ENCODE measurements at places on chromosomes 13 and 19.
A peak's percentile ranks its signal among the peaks of the same experiment; 100 is the strongest.

DNA sequence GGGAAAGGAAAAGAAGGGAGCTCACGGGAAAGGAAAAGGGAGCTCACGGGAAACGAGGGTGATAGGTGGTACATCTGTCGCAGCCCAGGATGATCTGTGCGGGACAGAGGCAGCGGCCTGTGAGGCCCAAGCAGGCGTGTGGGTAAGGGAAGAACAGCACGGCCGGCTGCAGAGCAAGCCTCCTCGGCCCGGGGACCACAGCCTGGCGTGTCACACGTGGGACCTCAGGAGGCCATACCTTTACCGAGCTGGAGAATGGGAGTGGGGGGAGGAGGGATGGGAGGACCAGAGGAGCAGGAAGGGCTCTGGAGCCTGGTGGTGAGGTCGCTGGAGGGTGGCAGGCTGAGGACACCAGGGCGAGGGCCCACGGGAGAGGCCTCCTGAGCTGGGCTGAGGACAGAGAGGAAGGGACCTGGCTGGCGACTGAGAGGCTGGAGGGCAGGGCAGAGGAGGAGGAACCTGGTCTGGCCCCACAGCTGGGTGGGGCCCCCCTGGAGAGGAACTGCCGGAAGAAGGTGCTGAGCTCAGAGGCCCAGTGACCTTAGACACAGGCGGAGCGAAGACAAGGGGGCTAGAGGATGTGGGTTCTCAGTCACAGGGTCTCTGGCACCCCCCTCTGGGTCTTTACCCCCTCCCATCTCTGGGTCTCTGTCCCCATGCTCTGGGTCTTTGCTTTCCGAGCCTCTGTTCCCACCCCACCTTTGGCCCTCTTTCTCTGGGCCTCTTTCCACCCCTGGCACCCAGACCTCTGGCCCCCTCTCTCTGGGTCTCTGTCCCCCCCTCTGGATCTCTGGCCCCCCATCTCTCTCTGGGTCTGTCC lies 2.9 kb upstream of the FTL start:
- DNase-seq, result peak; percentile 80

GRCh38 chr13:52849291-52850071 lies 1.0 kb upstream of the PCDH8 start:
- no peak for DNase-seq

- DNase-seq, result no peak
Measured at GRCh38 chr13:48569104-48569666, 36.3 kb upstream of the RCBTB2 start.

DNA sequence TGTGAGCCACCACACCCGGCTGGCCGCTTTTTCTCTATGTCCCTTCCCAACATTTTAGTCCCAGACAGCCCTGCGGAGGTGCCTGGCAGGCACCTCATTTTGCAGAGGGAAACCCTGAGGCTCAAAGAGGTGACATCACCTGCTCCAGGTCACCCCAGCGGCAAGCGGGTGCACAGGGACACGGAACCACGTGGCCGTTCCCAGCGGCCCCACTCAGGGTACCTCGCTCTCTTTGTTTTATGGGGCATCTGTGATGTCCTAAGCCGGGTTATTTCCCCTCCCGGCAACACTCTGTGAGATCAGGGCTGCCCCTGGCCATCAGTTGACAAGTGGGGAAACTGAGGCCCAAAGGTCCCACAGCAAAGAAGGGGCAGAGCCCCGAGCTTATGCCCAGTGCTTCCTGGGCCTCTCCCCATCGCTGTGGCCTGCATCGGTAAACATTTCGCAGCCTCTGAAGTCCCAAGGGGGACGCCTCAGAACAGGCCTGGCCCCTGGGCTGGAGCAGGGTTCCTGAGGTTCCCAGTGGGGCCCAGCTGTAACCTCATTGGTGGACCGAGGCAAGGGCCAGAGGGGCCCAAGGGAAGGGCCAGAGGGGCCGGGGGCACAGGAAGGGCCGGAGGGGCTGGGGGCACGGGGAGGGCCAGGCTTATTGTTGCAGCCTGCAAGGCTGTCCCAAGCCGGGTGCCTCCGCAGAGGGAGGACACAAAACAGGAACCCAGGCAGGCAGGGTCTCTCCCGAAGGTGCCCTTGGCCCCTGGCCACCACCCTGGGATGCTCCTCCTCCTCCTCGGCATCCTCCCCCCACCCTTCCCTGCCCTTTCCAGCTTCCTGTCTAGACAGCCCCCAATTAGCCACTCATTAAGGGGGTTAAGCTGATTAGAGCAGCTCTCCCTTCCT lies 39.0 kb downstream of the SMIM24 start:
- DNase-seq, result no peak

DNA sequence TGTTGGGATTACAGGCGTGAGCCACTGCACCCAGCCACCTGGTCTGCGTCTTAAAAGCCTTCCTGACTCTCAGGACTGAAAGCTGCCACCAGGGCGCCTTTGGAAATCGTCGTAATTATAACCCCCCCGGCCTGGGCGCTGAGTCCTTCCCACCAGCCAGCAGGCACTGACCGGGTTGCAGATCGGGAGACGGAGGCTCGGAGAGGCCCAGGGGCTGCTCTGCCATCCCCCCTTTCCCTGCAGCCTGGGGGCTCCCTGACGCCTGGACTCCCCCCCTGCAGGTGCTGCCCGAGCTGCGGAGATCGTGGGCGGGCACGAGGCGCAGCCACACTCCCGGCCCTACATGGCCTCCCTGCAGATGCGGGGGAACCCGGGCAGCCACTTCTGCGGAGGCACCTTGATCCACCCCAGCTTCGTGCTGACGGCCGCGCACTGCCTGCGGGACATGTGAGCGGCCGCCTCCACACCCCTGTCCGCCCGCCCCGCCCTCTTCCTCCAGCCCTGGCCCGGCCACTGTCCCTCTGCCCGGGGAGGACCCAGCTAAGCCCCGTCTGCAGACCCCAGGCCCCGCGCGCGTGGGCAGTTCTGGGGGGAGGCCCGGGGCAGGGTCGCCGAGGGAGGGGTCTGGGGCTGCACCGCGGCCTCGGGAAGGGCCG lies 2.5 kb downstream of the PRTN3 start:
- DNase-seq, result no peak

DNA sequence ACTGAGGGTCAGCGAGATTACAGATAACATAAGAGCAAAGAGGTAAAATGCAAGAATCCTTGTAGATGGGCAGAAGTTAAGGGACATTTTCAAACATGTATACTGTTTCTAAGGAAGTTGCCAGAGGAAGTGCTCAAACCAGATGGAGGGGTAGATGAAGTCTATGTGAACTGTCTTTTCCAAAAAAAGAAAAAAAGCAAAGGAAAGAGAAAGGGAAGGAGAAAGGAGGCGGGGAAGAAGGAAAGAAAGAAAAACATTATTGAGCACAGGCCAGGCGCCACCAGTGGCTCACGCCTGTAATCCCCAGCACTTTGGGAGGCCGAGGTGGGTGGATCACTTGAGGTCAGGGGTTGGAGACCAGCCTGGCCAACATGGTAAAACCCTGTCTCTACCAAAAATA lies 5.3 kb downstream of the DMAC2 start:
- DNase-seq, result no peak

- DNase-seq, result no peak
Measured at GRCh38 chr13:24709186-24709913, 29.1 kb downstream of the ATP12A start.

DNA sequence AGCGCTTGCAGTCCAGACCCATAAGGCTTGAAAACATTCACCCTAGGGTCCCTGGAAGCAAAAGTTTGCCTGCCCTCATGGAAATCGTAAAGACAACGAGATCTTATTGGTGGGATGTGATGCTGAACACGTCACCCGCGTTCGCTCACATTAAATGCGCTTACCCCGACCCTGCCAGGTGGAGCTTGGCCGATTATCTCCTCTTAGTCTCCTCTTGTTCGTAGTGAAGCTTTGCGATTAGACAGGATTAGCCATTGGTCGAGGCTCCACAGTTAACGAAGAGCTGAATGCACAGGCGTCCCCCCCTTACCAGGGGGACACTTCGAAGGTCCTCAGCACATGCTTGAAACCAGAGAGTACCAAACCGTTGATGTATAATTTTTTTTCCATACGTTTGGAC lies 16.0 kb upstream of the KDM4B start:
- no peak for DNase-seq

DNA sequence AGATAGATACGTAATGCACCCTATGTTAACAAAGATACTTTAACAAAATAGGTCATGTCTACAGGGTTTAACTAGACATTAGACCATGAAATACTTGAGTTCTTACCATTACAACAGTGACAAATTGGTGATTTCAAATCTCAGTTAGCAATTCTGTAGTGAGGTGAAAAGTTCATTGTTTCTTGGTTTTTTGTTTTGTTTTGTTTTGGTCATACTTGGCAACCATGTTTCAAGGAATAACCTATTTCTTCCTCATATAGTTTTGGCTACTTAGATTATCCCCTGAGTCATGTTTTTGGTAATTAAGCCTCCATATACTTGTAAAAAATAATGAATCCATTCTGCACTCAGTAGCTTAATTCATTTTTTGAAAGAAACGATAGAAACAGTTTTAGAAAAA lies 1200.4 kb downstream of the DIAPH3 start:
- DNase-seq, result no peak
